ENCODE measurements at places on chromosomes 12 and 14. TPM values are rescaled to one million over a fixed set of nuclear protein-coding genes. Genes with fewer than 3 reads are reported as not detected.
A peak's percentile ranks its signal among the peaks of the same experiment; 100 is the strongest.

DNA sequence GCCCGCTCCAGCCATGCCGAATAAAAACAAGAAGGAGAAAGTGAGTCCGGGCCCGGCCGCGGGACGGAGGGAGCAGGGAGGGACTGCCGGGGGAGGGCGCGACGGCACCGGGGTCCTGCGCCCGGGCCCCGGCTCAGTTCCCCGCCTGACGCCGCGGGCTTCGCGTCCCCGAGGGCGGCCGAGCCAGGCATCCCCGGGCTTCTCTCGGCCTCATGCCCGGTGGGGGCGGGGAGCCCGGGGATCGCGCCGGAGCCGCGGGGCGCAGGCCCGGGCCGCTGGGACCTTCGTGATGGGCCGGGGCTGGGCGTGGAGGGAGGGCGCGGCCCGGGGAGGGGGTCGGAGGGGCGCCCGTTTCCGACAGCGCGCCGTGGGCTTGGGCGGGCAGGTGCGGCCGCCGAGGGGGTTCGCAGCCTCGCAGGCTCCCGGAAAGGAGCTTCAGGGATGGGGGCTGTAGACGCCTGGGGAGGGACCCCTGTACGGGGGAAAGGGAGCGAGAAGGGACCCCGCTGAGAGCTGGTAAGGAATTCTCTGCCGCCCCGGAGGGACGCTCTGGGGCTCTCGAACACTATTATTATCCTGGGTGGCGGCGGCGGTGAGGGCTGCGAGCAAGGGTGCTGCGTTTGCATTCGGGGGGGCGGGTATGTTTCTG lies 496 bp downstream of the PPP2R5C start:
- DNase-seq: peak; percentile 44

DNA sequence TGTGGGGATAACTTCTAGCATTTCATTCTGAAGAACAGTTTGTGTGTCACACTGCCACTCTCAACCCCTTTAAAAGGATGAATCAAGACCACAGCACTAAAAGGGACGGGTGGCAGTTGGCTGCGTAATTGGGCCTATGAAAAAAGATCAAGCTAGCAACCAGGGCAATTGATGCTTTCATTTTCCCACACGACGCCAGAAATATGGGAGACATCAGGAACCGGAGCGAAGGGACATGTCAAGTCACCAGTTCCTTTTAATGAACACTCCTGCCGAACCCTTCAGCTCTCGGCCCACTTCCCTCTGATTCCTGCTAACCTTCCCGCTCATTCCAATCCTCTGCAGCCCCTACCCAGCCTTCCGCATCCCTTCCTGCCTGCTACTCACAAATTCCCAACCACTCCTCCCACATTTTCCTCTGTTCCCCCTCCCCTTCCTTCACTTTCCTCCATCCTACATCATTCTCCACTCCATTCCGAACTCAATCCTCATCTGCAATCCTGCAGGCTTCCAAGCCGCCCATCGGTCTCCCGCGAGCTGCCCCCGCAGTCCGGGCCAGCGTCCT lies 753 bp downstream of the CSRNP2 start:
- DNase-seq: peak; percentile 78

DNA sequence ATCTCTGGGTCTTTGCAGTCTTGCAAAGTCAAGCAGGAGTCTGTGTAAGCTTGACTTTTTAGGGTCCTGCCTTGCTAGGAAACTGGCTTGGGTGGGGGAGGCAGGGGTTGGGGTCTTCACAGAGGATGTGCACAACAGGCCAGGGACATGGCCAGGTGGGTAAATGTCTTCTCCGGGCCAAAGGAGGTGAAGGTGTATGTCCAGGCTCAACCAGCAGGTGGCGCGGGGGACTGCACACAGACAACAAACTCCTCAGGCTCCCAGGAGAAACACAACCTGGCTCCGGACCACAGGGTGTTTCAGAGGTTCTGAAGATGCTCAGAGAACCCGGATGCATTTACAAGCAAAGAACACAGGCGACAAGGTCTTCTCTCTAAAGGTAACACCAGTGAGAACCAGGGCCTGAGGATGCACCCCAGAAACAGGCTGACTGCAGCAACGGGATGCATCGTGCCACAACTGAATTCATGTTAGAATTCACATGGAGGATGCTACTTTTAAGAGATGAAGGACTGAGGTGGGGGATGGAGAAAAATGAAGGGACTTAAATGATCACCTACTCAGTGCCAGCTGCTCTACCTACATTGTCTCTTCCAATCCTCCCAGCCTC lies 56.0 kb downstream of the PLEKHG3 start:
- peak; percentile 78 for DNase-seq

GRCh38 chr12:91994208-91994797 lies 151.3 kb downstream of the BTG1 start:
- no peak for DNase-seq

DNA sequence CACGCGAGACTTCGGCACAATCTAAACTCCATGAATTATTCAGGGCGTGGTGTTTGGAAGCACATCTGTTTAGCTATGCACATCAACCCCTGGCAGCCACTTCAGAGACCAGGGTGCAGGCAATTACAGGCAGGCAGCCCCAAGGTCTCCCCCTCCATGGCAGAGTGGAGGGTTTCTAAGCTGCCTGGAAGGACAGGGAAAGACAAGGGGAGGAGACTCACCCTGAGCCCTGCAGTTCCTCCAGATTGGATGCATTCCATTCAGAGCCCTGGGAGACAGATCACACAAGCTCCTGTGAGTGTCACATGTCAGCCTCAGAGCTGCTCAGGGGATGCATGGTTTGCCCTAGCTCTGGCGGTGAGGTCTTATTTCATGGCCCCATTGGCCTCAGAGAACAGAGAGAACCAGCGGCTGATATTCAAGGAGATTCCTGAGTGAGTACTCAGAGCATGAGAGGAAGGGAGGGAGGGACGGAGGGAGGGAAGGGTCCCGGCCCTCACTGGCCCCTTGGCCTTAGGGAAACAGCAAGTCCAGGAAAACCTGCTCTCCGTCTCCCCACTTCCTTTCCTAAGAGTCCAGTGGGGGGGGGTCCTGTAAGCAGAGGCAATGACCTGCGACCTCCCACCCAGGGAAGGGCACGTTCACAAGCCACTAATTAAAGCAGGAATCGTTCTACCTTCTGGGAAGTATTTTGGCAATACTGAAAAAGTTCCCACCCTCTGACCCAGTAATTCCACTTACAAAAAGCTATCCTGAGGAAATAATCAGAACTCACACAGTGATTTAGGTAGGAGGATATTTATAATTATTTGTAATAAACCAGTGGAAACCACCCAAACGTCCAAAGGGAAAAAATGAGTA lies 55.1 kb downstream of the SSH1 start:
- DNase-seq: peak; percentile 93

HOMEZ gene
- total RNA-seq: 4.5 TPM

PTCSC3 gene
- not detected for total RNA-seq

ACVRL1 gene
- 0.62 TPM for total RNA-seq

Measured in GM23338 (cell line).